Nephron progenitor cell (in vitro differentiated cells): ENCODE measurements at places on chromosomes 5 and 9.

- peaks cover 48% of the 10 kb centered on the region for H3K27me3 ChIP-seq
- no peaks in the 10 kb centered on the region for H3K4me1 ChIP-seq
- H3K27ac ChIP-seq: no peak overlapping the region
- no peak for DNase-seq
- no peak overlapping the region for H3K4me3 ChIP-seq
Measured at GRCh38 chr5:3359642-3360041, 236.0 kb upstream of the IRX1 start.

GRCh38 chr5:6522331-6522730 is 73.7 kb downstream of the UBE2QL1 start:
- peaks cover 5% of the 10 kb centered on the region for H3K4me1 ChIP-seq
- no peaks in the 10 kb centered on the region for H3K36me3 ChIP-seq
- no peak overlapping the region for H3K4me3 ChIP-seq

DNA sequence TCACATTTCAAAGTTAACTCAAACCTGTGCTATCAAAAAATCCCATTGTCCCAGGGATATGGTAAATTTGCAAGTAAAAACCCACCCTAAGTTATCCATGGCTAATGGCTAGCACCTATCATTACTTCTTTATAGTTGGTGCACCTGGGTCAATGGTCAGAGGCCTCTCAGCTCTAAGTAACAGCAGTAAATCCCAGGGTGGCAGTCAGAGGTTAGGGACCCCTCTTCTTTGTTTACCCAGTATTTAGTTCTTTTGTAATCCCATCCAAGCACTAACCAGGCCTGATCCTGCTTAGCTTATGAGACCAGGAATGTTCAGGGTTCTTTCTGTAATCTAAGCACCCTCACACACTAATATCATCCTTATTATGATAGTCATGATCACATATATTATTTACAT is 52.1 kb upstream of the WWC1 start:
- H3K27ac ChIP-seq: peak overlapping the region; percentile 97
- no peak overlapping the region for H3K4me3 ChIP-seq
- no peaks in the 10 kb centered on the region for H3K36me3 ChIP-seq
- no peak for DNase-seq
- no peaks in the 10 kb centered on the region for H3K27me3 ChIP-seq

- H3K36me3 ChIP-seq: no peaks in the 10 kb centered on the region
- H3K27ac ChIP-seq: no peak overlapping the region
- no peak overlapping the region for H3K4me3 ChIP-seq
Measured at GRCh38 chr9:126682113-126682810, 68.5 kb downstream of the LMX1B start.

DNA sequence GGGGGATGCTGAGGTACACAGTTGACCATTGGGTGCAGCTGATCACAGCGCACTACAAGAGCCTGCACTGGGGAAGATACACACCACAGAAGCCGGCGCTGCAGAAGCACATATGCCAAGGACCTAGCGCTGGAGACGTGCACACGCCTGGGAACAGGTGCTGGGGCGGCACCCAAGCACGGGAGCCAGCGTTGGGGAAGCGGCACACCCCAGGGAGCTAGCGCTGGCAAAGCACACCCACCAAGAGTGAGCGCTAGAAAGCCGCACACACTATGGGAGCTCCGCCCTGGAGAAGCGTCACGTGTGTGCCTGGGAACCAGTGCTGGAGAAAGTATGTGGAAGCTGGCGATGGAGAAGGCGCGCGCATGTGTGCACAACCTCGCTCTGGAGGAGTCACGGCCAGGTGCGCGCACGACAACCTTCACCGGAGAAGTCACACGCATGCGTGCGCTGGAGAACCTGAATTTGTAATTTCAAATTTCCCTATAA is 4.5 kb downstream of the FANCC start:
- peaks cover 6% of the 10 kb centered on the region for H3K27me3 ChIP-seq
- peak overlapping the region; percentile 76 for H3K4me3 ChIP-seq
- peaks cover 36% of the 10 kb centered on the region for H3K4me1 ChIP-seq

GRCh38 chr9:995781-996180 is 19.3 kb downstream of the DMRT3 start:
- H3K27me3 ChIP-seq: peaks cover 51% of the 10 kb centered on the region
- no peak overlapping the region for H3K27ac ChIP-seq

GRCh38 chr9:103301051-103301450 is 305.9 kb downstream of the CYLC2 start:
- no peak for DNase-seq
- no peak overlapping the region for H3K27ac ChIP-seq
- peaks cover 3% of the 10 kb centered on the region for H3K27me3 ChIP-seq
- H3K4me1 ChIP-seq: no peaks in the 10 kb centered on the region
- H3K4me3 ChIP-seq: no peak overlapping the region
- no peaks in the 10 kb centered on the region for H3K36me3 ChIP-seq

DNA sequence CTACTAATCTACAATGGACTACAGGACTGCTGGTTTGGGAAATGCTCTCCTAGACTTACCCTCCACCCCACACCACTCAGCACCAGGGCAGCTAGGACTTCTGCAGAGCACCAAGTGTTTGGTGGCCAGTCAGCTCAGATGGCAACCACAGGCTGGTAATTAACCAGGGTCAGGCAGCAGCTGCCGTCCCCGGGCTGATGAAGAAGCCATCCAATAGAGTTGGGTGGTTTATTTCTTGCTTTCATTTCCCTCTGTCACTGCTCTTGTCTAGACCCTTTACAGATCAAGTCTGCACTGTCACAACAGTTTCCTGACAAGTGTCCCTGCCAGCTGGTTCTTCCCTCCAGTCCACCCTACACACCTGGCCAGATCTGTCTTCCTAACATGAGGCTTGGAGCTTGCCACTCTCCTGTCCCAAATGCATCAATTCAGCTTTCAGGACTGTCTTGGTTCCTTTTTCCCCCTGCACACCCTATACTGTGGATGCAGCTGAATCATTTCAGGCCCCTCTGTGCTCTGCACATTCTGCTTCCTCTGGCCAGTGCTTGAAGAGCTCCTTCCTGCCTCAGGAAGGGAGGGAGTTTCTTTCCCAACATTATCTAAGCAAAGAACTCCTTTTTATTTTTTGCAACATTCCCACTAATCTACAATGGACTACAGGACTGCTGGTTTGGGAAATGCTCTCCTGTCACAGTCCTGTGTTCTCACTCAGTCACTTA is 30.2 kb upstream of the HSPA9 start:
- H3K36me3 ChIP-seq: no peaks in the 10 kb centered on the region
- peaks cover 16% of the 10 kb centered on the region for H3K27me3 ChIP-seq
- no peak overlapping the region for H3K27ac ChIP-seq
- peaks cover 65% of the 10 kb centered on the region for H3K4me1 ChIP-seq
- no peak for DNase-seq

DNA sequence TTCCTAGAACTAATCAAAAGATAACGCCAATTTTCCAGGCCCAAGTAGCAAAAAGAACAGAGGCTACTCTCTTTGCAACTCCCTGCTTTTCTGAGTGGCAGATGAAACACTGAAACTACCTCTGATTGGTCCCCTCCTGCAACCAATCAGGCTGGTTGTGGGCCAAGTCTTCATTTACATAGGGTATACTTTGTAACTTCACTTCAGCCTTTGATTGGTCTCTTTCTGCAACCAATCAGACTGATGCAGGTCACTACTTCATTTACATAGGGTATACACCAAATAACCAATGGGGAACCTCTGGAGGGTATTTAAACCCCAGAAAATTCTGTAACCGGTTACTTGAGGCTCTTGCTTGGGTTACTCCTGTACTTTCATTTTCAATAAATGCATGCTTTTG is 289.6 kb downstream of the MED10 start:
- H3K27me3 ChIP-seq: no peaks in the 10 kb centered on the region
- peaks cover 7% of the 10 kb centered on the region for H3K4me1 ChIP-seq
- H3K27ac ChIP-seq: no peak overlapping the region
- DNase-seq: no peak
